ENCODE measurements at places on chromosomes 7 and 10.

DNA sequence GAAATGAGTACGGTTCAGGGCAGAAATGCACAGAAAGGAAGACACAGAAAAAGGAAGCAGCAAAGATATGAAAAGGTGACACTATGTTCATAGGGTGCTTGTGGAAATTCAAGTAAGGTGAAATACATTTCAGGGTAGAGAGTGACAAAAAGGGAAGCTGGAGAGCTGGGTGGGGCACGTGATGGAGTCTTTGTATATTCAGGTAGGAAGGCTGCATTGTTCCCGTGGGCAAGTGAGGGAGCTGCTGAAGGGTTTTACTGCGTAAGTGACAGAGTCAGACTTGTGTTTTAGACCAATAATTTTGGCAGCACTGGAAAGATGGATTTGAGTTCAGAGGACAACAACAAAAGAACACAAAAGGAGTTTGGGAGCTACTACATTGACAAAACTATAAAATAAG lies 35.3 kb upstream of the ANK3 start:
- no peak for DNase-seq

DNA sequence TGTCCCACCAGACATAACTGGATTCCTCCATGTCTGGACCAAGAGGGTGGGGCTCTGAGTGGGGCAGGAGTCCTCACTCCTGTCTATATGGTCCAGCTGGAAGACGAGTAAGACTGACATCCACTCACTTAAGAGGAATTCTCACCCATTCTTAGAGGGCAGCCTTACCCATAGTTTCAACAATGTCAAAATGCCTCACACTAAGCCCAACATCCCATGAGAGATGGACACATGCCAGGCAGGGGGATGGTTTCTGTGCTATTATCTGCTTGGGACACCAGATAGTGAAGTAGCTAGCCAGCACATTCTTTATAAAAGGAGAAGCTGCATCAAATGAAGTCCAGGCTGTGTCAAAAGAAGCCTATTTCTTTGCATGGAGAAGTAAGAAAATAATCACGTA lies 4.7 kb upstream of the LANCL2 start:
- no peak for DNase-seq

GRCh38 chr7:50707236-50708006 lies 75.3 kb downstream of the GRB10 start:
- no peak for DNase-seq

- no peak for DNase-seq
These were observed 717 bp downstream of the SP4 start for GRCh38 chr7:21428659-21428941.

DNA sequence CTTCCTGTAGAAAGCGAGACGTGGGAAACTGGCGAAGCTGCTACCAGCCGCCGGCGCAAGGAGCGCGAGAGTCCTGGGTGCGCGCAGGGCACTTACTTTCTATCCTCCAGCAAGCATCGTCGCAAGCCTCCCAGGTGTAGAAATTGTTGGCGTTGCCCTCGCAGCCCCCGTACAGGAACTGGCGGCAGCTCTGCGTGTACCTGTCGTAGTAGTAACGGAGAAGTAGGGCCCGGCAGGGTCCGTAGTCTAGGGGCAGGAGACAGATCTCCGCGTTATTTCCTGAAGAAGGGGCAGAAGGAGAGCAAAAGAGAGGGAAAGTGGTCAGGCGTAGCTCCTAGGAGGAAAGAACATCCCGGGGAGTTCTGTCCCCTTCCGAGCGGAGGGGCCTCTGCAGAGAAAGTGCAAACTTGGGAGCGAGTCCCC lies 501 bp downstream of the TFPI2 start:
- DNase-seq, result no peak

DNA sequence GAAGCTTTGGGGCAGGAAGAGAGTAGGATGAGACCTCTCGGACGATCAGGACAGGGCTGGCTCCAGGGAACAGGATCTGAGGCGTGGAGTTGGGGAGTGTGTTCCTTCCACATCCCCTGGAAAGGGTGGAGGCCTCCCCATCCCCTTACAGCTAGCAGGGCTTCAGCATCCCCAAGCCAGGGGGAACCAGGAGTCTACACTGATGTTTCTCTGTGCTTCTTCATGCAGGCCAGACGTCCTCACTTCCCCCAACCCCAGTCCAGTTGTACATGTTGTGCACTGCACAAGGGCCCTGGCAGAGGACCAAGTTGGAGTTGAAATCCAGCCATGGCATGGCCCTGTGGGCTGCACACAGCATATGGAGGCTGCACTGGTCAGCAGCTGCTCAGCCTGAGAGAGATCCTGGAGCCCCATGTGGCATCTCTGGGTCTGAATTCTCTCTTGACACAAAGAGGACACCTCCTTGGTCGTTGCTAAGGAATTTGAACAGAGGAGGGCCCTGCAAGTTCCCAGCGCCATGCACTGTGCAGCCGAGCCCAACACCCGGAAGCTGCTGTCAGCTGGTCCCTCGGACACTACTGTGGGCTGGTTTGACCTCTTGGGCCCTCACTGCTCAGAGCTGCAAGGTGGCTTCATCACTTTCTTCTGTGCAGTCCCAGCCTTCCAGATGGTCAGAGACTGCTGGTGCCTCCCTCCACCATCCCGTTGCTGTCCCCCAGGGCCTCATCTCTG lies 181.1 kb downstream of the DNAJB6 start:
- DNase-seq, result no peak

DNA sequence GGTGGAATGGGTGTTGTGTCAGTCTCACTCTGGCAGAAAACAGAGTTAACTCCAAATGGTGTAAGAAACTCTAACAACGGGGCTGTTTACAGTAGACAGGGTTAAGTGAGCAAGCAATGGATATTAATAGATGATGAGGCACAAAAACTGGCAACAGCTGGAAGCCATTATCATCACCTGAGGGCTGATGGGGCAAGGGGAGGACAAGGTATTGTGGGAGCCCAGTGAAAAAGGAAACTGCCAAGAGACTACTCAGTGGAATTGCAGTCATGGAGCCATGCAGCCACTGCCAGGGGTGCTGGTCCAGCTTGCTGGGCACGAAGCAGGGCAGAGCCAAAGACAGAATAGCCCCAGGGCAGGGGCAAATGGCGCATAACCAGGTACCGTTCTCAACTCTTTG lies 260.7 kb downstream of the BICC1 start:
- no peak for DNase-seq

DNA sequence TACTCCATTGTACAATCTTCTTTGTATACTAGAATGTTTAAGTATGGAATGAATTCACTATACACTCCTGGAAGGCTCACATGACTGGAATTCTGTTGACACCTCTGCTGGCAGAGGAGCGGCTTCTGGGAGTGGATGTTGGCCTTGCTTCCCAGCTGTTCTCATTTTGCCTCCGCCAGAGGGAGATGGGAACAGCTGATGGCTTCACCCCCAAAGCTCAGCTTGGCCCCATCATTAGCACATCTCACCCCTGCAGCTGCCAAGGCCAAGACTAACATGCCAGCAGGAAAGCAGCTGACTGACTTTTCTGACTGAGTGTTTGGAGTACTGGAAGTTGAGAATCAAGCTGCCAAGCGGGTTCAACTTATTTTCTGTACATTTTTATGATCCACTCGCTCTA lies 15.1 kb downstream of the ADAM12 start:
- no peak for DNase-seq

GRCh38 chr10:128150045-128150493 lies 23.8 kb upstream of the MKI67 start:
- DNase-seq, result peak; percentile 67

DNA sequence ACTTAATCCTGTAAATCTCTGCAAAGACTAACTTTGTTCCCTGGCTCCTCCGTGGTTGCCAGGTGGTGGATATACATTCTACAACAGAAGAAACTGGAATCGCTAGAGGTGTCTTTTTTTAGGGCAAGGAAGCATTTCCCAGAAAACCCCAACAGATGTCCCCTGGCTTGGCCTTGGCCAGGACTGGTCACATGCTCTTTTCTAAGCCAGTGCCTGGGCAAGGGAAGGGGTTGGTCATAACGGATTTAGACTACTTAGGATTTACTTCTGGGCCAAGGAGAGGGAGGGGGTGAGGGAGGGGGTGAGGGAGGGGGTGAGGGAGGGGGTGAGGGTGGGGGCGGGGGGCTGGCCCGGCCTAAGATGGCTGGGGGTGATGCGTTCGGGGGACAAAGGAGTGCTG lies 105.7 kb downstream of the SNX10 start:
- no peak for DNase-seq

GRCh38 chr10:14365266-14365665 lies 34.5 kb upstream of the FRMD4A start:
- DNase-seq, result no peak

DNA sequence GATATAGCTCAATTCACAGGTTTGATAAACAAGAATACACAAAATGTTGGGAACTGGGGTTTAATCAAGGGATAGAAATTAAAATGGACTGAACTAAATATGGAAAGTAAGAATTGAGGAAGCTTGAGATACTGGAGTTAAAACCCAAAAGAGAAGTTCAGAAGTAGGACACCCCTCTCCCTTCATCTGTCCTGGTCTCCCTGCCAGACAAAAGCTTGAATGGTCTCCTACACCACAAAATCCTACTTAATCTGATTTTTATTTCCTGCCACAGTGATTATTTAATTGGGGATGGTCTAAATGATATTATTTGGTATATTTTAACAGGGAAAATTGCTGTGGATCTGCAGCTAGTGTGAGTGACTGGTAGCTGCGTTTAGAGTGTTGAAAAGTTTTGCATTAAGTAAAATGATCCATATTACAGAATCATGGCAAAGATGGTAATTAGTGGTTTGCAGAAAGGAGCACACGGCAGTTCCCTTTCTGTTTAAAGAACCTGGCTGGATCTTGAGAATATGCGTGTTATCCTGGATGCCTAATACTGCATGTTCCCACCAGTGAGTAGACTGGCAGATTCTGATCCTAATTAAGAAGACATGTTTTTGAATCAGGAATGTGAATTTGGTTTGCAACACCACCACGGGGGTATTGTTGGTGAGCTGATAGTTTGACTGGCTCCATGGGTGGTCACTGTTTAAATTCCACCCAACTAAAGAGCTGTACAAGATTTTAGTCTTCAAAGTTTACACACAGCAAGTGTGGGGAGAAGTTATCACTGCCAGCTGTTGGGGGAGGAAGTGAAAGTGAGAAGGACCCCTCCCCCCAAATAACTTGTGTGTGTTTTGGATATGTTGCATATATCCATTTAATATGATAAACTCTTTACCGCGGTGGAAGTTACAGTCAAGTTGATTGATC lies 5.5 kb downstream of the RBM20 start:
- no peak for DNase-seq

GRCh38 chr10:3971713-3972112 lies 186.7 kb upstream of the KLF6 start:
- no peak for DNase-seq

DNA sequence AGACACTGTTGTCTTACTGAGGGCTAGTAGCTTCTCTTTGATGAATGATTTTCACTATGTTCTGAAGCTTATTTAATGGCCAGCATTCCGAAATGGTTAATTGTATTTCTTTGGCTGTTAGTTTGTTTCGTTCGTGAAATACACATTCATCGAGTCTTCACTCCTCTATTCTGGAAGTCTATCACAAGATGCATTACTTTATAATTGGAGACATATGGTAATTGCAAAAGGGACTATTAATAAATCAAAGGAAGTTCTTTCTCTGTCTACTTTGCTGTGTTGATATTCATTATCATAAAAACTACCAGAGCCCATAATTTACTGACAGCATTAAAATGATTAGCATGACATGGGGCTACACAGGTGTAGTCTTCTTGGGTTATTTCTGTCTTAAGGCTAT lies 133.8 kb upstream of the IGFBP3 start:
- no peak for DNase-seq

DNA sequence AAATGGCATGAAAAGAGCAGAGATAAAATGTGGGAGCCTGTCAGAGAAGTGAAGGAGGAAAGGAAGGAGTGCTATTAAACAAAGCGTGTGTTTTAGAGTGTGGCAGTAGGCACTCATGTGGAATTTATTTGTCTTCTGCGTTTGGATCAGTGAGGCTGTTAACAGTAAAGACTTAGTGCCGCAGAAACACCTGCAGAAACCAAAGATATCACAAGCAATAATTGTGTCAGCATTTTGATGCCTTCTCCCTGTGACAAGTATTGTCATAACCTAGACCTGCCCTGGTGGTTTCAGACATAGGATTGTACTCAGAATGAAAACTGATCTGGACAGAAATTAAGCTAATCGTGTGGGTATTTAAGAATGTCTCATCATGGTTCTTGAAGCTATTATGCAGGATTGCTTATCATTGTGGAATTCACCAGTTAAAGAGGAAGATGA lies 191.0 kb downstream of the CAMK1D start:
- DNase-seq, result no peak

DNA sequence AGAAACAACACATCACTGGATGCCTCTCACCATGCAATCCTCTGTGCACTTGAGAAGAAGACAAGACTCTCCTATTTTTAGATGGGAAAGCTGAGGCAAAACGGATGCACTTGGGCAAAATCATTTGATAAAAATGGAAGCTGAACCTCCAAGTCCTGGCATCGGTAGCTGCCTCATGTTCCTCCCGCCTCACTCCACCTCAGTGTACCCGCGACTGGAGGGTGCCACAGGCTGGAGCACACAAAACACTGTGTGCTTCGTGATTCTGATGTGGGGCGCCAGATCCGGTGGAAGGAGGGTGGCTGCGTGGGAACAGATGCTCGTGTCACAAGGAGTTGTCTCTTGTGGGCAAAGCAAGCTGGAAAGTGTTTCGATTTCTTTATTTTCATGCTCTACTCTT lies 41.3 kb downstream of the TAS2R41 start:
- DNase-seq, result no peak

DNA sequence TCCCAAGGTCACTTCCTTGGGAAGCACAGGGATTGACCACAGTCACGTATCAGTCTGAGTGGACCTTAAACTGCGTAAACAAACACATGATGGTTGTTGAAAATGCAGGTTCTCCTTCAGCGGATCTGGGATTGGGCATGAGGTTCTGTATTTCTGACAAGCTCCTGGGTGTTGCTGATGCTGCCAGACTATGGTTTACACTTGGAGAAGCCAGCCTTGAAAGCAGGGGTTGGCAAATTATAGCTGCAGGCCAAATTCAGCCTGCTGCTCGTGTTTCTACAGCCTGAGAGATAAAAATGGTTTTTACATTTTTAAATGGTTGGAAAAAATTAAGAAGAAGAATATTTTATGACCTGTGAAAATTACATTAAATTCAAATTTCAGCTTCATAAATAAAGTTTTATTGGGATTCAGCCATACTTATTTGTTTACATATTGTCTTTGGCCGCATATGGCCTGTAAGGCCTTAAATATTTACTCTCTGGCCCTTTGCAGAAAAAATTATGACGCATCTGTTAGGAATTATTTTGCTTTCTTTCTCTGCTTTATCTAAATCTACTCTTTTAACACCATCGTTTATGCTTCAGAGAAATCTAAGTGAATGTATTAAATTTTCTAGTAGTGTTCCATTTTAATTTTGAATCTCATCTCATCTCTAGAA lies 109.6 kb downstream of the SH2D4B start:
- DNase-seq, result no peak

GRCh38 chr7:81138870-81139269 lies 220.0 kb upstream of the SEMA3C start:
- no peak for DNase-seq

GRCh38 chr10:125799451-125800182 lies 23.4 kb downstream of the UROS start:
- DNase-seq, result no peak

Data from activated CD8-positive, alpha-beta memory T cell treated with anti-CD3 and anti-CD28 coated beads for 1 hour (primary cell).